ENCODE measurements at places on chromosomes 4 and X.

DNA sequence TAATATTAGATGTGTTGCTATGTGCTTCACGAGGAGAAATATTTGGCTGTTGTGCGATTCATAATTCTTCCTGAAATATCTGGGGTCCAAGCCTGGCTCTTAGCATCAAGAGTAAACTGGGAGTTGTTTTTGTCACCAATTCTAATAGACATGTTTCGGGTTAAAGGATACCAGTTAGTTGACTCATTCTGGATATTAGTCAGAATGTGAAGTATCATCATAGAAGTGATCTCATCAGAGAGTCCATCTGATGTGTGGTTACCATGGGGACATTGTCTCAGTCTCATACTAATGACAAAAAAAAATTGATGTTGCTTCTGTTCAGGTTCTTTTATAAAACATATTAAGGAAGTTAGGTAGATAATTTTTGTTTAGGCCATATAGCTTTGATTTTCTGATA is 57.2 kb upstream of the MTMR1 start:
- DNase-seq, result peak; percentile 57

DNA sequence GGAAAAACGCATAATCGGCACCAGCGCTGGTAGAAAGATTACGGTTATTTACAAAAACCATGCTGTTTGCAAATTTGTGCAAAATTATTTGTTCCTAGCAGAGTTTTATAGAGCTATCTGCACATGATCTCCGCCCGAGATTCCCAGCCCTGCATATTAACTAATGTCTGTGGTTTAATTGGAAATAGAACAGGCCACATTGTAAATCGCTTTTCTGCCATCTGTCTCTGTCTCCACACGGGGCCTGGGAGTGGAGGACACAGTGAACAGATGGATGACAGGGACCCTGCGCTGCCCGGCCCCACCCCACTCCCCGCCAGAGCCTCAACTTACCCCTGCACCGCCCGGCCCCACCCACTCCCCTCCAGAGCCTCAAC is 126.9 kb downstream of the FAM53A start:
- no peak for DNase-seq

- no peak for DNase-seq
Measured at GRCh38 chr4:71270901-71271300, 67.9 kb upstream of the SLC4A4 start.

DNA sequence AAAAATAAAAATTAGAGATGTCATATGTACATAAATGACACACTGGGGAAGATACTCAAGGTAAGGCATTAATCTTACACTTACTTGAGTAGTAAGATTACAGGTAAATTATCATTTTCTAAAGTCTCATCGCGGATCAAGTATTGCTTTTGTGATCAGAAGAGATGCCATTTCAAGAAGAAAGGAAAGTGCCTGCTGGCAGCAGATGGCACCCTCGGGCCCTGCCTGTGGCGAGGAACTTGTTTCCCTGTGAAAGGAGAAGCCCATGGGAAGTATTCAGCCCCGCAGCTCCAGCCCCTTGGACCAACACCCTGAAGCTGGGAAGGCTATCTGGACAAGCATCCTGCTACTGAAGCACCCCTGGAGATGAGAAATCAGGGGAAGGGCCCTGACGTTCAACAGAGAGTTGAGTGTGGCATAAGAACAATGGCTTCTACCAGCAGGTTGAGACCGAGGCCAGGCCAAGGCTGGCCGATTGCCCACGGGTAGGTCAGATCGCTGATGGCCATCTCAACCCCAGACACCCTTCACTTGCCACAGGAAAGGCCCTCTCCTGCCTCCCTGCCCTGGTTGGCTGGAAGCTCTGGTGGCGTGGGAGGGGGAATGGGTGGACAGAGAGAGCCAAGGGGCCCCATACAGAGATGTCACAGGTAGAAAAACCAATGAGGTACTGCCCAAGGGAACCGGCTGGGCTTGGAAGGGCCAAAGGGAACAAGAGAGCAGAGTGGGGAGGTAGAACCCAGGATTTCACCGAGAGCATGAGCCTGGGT is 18.8 kb upstream of the MXD4 start:
- DNase-seq, result no peak

- peak; percentile 26 for DNase-seq
Measured at GRCh38 chr4:69322055-69322454, 41.8 kb downstream of the UGT2B28 start.

DNA sequence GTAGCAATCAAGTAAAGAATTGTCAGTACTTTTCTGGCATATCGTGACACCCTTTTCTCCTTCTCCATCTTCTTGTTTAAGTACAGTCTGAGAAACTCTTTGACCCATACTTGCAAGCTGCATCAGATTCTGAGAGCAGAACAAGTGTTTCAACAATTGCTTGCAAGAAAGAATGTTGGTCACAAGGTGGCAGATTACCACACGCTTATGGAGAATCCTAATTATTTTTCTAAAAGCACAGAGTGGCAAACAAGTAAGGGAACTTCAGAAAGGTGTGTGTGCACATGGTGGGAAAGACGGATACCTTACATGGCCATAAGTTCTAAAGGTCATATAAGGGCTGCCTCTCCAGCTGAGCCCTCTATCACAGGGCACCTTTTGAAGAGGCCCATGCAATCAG is 136.4 kb upstream of the FGF13 start:
- DNase-seq, result peak; percentile 7
